Stimulated activated CD4-positive, alpha-beta T cell treated with anti-CD3 and anti-CD28 coated beads, Interleukin-4, amount 100 ng/mL, for 24 hours (primary cell): ENCODE measurements at places on chromosomes 6 and 20.

DNA sequence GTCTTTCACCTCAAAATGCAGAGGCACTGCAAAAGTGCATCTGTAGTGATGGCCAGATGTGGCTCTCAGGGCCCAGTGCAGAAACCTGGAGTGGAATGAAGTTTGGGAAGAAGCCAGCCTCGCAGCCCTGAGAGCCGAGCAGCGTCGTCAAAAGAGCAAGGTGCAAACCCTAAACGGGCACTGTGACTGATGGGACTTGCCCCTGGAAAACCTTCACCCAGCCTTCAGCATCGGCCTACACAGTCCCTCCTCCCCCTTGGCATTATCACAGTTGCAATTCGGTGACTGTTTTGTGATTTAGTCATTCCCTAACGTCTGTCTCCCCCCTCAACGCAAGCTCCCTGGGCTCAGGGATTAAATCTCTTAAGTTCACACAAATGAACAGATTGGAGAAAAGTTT is 38.6 kb downstream of the TAF4 start:
- no peak for DNase-seq

DNA sequence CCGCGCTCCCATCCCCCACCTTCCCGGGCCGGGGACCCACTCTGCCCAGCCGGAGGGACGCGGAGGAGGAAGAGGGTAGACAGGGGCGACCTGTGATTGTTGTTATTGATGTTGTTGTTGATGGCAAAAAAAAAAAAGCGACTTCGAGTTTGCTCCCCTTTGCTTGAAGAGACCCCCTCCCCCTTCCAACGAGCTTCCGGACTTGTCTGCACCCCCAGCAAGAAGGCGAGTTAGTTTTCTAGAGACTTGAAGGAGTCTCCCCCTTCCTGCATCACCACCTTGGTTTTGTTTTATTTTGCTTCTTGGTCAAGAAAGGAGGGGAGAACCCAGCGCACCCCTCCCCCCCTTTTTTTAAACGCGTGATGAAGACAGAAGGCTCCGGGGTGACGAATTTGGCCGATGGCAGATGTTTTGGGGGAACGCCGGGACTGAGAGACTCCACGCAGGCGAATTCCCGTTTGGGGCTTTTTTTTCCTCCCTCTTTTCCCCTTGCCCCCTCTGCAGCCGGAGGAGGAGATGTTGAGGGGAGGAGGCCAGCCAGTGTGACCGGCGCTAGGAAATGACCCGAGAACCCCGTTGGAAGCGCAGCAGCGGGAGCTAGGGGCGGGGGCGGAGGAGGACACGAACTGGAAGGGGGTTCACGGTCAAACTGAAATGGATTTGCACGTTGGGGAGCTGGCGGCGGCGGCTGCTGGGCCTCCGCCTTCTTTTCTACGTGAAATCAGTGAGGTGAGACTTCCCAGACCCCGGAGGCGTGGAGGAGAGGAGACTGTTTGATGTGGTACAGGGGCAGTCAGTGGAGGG is 2.8 kb downstream of the SOX4 start:
- peak; percentile 7 for DNase-seq

GRCh38 chr20:15890407-15890982 is 682.8 kb downstream of the KIF16B start:
- DNase-seq = no peak

- no peak for DNase-seq
These were observed 244.9 kb upstream of the SOX4 start for GRCh38 chr6:21348504-21349195.

- no peak for DNase-seq
These were observed 7.7 kb upstream of the CLIC5 start for GRCh38 chr6:46023216-46023915.

DNA sequence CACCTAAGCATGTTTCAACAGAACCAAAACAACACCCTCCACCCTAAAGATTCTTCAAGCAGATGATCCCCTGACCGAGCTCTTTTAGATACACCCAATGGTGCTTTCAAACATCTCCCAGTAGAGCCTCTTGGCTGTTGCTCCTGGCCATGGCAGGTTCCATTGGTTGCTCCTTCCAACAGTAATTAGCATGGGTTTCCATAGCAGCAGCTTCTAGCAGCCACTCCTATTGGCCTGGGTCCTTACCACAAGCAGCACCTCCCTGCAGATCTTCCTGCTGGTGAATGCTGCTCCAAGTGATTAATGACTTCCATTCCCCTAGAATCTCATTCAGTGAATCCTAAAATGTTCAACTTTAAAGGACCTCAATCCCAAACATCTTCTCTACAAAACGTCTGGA is 13.9 kb downstream of the CCN2 start:
- DNase-seq = no peak

DNA sequence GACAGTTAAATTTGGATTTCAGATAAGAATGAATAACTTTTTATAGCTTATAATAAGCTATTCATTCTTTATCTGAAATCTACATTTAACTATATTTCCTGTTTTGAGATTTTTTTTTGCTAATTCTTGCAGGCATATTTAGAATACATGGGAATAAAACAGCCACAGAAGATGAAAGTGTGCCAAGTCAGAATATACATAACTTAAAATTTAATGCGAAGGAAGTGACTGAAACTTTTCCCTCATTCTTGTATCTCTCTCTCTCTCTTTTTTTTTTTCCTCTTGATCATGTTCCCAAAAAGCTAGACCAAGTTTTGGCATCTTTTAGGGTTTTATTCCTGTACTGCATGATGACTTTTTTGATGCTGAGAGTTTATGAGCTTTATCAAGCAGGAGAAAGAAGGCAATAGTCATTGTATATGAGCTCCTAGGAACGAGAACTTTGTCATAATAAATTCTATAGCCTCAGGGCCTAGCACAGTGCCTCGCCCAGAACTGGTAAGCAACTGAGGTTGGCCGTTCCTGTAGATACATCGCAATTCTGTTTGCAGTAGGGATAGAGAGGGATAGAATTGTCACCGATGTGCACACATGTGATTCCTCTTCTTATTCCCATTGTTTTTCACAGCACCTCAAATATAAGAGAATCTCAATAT is 205.2 kb downstream of the MYLK4 start:
- no peak for DNase-seq

DNA sequence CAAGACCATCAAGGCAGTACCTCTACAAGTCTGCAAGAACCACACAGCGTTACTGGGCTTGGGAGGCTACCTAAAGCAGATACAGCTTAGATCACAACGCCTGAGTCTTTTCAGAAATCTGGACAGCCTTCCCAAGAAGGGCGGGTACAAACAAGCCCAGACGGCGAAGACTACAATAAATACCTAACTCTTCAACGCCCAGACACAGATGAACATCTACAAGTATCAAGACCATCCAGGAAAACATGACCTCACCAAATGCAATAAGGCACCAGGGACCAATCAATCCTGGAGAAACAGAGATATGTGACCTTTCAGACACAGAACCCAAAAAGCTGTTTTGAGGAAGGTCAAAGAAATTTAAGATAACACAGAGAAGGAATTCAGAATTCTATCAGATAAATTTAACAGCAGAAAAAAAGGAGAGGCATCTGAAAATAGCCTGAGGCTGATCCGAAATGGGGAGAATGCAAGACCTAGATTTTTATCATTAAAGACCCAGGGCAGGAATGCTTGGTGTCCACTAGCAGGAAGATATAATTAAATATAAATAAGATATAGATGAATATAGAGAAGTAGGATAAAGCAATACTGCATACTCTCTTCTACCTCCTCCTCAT is 131.7 kb upstream of the COL21A1 start:
- no peak for DNase-seq

DNA sequence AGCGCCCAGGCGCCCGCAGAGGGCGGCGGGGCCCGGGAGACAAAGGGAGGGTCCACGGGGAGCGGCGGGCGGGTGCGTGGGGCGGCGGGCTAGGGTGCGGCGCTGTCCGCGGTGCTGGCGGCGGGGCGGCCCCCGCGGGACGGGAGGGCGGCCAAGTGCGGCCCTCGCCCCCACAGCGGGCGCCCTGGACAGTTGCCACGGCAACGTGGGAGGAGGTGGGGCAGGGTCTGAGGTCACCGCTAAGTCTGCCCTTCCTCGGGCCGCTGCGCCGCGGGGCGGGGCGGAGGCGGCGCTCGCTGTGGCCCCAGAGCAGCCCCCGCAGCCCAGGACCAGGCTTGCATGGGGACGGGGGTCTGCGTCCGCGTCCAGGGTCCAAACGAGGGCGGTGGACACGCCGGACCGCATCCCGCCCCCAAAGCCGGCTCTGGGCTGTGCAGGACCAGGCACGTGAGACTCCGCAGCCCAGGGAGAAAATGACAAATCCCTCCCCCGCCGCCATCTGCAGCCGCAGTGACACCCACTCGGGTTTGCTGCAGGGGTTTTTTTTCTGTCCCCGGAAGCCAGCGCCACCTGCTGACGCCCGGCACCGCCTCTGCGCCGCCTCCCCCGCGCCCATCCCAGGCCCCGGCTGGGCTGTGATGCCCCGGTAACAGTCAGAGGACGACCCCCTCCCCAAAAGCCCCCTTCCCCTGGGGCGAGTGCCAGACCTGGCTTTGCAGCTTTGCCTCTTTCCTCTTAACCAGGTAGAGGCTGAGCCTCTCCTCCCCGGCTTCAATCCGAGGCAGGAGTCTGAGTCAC is 36.8 kb downstream of the YTHDF1 start:
- DNase-seq = peak; percentile 70

- DNase-seq = no peak
These were observed 20.4 kb upstream of the MEP1A start for GRCh38 chr6:46772762-46773161.

DNA sequence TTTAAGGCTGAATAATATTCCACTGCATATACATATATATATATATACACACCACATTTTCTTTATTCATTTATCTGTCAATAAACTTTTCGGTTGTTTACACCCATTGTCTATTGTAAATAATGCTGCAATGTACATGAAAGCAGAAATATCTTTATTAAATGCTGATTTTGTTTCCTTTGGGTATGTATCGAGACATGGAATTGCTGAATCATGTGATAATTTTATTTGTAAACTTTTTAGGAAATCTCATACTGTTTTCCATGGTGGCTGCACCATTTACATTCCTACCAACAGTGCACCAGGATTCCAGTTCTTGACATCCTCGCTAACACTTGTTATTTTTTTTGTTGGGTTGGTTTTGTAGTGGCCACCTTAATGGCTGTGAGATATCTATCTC is 14.1 kb upstream of the HLA-DOA start:
- no peak for DNase-seq

DNA sequence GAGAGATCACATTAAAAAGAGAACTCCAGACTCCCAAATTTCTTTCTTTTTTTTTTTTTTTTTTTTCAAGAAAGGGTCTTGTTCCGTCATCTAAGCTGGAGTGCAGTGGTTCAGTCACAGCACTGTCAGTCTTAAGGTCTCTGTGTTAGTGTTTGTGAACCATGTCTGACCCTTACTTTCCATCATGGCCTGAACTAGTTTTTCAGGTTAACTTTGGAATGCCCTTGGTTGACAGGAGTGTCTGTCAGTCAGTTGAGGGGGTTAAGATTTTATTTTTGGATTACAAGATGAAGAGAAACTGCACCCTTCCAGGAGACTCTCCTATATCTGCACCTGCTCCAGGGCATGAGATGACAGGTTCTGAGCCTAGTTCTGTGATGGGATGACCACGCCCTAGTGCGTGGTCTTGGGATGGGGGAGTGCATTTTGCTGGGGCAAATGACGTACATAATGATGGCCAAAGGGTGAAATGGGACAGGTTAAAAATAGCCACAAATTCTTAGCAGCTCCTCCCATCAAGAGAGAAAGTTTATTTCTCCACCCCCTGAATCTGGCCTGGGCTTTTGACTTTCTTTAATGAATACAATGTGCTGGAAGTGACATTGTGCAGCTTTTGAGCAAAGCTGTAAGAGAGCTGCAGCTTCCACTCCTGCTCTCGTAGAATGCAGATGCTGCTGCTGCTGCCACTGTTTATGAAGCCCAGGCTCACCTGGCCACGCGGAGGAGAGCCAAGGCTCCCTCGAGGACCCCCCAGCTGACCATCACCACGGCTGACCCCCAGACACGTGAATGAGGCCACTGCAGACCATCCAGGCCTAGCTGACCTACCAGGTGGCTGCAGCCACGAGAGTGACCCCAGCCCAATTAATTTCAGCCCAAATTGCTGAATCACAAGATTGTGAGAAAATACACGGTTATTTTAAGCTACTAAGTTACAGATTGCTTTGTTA is 29.7 kb upstream of the FAM50B start:
- no peak for DNase-seq

- DNase-seq = no peak
These were observed 117.3 kb downstream of the MYB start for GRCh38 chr6:135298455-135298854.

- no peak for DNase-seq
These were observed 488.0 kb downstream of the BCKDHB start for GRCh38 chr6:80594461-80594860.

DNA sequence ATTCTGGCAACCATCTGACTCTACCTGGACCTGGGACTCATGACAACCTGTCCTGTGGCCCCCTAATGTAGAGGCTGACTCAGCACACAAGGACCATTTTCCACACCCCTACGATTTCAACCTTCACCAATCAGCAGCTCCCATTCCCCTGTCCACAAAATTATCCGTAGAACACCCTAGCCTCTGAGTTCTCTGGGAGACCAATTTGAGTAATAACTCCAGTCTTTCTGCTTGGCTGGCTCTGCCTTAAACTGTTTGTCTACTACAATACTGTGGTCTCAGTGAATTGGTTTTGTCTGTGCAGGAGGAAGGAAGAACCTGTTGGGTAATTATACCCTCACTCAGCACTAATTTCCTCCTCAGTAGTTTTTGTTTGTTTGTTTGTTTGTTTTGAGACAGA is 99.3 kb upstream of the MRPS10 start:
- no peak for DNase-seq

DNA sequence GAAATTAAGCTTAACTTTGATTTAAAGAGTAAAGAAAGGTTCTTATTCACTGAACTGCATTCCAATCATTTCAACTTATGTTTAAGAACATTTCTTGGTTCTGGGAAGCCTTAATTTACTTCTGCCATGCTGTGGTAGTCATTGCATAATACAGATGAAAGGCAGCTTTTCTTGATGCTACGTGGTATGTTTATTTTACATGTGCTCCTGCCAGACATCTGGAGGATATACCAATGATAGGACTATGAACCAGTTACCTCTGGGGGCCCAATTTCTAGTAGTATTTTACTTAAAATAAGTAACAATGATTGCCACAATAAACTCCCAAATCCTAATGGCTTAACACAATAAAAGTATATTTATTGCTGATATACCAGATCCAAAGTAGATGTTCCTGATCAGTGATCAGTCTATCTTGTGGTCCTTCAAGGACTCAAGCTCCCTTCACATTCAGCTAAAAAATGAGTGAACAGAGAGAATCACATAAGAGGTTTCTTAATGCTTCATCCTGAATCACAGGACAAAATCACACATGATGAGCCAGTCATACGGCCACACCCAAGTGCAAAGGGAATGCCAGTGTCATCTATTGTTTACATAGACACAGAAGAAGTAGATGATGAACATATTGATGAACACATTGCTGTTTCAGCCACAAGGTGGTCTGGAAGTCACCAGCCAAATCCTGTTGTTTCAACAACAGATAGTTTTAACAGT is 56.5 kb upstream of the CCN2 start:
- no peak for DNase-seq
